Stimulated activated CD8-positive, alpha-beta memory T cell treated with anti-CD3 and anti-CD28 coated beads, Interleukin-7, amount 100 ng/mL, for 4 hours (primary cell): ENCODE measurements at places on chromosomes 7 and 10.

- DNase-seq: no peak
Observed at GRCh38 chr10:17506390-17506789, 52.0 kb upstream of the ST8SIA6 start.

DNA sequence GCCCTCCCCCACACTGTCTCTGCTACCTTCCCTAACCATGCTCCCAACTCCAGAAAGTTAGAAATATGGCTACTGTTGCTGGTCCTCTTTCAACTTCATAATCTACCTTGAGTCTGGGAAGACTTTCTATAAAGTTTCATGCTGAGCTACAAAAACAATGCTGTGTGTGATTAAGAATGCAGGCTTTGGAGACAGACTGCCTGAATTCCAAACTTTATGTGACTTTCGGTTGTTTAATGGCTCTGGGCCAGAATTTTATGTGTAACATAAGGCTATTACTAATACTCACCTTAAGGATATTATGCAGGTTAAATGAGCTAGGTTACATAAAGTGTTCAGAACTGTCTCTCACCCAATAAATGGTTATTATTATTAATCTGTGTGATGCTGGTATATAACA, 19.1 kb downstream of the BET1 start:
- DNase-seq: no peak

DNA sequence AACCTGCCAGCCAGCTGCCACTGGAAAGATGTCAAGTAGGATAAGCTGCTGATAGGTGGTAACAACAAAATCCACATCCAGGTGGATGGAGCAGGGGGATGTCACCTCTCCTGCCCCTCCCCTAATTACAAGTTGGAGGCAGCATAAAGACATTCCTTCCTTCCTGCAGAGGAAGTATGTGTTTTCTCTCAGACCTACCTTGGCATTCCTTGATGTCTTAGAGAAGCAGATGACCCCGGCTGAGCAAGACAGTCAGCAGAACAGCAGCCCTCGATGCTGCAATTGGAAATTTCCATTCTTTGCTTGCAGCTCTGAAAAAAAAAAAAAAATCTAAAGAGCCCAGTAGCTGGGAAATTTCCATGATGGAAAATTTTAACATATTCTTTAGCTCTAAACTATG, 137.5 kb upstream of the MKLN1 start:
- DNase-seq: no peak

DNA sequence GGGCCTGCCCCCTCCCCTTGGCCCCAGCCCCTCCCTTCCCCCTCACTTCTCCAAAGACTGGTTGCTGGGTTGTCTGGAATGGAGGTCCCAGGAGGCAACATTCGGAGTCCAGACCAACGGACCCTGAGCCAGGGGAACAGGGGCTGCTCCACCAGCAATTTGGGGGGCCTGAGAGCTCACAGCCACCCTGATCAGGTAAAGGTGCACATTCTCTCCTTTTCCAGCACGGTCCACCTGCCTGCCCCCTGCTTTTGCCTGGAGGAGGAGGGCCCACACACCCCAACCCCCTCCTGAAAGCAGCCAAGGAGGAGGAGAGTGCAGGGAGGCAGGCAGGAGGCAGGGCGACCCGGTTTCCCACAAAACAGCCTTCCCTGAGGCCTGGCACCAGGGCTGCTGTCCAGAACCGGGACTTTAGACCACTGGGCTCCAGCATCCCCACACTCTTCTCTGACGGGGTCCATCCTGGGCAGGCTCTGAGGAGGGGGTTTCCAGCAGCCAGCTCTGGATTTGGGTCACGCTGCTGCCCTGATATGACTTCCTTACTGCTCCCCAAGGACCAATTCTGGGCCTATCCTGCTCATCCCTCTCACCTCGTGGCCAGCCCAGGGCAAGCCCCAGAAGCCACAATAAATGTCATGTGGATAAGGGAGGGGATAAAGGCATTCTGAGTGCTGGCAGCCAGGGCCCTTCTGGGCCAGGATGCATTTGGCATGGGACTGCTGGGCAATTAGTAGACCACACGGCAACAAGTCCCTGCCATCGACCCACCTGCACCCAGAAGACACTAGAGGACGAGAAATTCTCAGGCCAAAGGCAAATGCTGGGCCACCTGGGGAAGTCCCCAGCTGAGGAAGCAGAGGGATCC, 1.1 kb upstream of the CAMK2B start:
- no peak for DNase-seq

GRCh38 chr10:106132956-106133355, 1031.5 kb downstream of the SORCS1 start:
- DNase-seq: no peak

DNA sequence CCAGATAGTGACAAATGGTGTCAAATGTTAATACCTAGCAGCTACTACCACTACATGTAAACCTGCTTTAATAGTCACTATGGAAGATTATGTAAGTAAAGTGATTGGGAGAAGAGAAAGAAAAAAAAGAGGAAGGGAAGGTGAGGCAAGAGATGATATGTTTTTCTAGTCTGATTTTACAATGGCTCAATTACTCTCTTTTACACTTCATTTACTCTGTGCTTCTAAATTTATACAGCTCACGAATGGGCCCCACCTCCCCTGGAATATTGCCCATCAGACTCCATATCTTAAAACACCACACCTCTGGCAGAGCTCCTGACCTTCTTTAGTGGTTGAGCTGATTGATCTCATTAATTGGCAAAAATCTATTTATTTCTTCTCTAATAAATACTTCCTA, 28.0 kb upstream of the IKZF1 start:
- no peak for DNase-seq

DNA sequence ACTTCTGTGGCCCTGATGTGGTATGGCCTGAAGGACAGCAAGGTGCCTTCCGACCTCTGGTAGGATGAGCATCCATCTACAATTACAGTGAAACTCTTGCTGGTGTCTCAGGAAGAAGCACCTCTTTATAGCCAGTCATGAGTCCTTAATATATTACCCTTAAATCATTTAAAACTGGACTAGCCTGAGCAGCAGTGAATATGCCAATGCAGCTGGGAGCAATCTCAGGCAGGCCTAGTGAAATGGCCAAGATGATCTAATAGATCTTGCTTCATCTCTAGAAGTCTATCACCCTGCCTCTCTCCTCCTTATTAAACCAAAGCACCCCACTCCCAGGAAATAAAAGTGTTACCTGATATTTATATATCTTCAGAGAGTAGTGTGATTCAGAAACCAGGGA, 66.7 kb upstream of the SORCS3 start:
- no peak for DNase-seq

DNA sequence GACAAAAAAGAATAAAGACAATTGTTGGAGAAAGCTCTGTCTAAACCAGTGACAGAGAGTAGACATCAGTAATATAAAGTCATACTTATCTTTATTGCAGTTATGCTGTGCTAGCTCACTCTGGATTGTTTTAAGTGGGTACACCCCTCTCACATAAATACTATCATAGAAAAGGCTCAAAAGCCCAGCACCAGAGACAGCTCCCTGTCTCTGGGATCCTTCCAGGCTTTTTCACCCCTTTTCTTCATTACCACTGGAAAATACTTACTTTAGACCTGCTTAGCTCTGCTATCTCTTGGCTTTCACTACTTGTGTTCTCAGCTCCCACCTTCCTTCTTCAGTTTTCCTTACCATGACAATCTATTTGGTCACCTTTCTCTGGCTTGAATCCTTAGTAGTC, 259.1 kb upstream of the MINDY3 start:
- DNase-seq: no peak

DNA sequence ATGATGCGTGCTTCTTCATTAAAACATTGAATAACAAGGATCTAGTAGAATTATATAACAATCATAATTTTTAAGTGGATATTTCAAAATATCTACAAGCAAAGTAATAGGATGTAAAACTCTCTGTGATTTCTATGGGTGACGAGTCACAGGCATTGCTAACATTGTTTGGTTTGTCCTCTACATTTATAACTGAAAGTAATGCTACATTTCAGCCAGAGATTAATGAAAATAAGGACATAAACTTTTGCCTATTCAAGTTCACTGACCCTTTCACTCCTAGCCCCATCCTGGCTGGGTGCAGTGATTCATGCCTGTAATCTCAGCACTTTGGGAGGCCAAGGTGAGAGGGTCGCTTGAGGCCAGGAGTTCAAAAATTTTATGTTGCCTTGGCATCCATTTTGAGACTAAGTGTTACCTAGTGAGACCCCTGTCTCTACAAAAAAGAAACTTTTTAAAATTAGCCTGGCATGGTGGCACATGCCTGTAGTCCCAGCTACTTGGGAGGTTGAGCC, 38.4 kb upstream of the HSPA12A start:
- no peak for DNase-seq

DNA sequence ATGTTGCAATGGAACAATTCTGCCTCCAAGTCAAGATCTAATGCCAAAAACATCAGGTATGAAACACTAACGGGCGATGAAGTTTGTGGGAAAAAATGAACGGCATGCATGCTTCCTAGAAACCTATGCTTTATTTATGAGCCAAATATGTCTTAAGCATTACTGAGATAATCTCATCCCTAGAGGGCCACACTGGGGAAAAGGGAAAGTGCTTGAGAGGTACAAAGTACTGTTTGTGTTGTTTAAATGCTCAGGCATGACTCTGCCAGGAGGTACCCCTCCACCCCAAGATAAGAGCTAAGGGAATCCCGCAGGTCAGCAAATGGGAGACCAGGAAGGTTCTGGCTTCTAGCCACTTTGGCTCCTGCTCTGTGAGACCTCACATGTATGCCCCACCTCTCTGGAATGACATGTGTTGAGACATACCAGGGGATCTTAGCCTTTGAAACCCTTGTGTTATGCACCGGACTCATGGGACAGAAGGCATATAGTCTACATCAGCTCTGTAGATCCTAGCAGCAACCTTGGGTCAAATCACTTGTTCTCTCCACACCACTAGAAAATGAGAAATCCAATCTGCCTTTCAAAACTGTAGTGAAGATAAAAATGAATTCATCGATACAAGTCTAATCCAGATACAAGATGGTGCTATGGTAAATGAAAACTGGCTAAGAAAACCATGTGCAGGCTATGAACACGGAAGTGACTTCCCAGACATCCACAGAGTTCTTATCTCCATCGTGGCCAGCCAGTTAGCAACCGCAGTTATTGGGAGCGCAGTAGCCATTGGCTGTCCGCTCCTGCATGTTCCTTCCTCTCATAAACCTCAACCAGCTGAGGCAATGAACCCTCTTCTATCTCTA, 61.0 kb downstream of the CREB3L2 start:
- DNase-seq: no peak

DNA sequence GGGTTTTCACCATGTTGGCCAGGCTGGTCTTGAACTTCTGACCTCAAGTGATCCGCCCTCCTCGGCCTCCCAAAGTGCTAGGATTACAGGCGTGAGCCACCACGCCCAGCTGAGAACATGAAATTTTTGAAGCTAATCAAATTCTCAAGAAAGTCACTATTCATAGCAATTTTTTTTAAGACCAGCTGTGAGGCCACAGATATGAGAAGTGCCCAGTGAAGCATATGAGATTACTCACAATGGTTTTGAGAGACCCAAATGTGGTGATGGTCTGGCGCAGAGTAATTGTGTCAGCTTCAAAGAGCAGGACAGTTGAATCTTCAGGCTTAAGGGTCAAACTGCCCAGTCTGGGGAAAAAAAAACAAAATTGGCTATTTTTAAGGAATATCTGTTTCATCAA, 16.2 kb downstream of the NCOA4 start:
- no peak for DNase-seq

DNA sequence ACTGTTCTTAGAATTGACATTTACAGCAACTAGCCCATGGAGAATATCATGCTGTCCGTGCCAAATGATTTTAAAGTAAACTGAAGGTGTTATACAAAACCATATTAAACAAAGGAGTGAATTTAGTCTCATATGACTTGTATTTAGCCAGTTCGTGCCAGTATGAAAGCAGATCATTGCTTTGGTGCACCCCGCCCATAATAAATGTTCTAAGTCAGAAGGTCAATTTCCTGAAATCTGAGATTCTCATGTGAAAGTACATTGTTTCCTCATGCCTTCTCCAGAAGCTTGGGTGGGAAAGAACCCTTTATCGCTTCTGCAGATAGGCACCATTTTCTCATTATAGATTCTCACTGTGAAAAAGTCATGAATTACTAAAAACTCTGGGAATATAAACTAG, 106.4 kb downstream of the CAMK1D start:
- no peak for DNase-seq

DNA sequence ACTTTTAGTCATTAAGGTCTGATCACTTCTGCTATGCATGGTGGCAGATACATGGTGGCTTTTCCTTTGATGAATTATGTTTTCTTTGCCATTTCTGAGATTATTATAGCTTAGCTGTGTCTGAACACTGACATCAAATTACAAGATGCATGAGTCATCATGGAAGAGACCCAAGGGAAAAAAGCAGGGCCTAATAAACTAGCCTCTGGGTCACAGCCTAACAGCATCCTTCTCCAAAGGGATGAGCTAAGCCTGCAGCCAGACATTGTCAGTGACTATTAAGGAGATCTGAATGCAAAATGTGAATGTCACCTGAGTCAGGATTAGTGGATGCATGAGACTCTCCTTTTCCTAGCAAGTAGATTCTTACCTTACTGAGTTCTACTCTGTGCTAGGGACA, 19.1 kb upstream of the OGDHL start:
- DNase-seq: no peak

GRCh38 chr10:60101821-60102220, 195.5 kb upstream of the CCDC6 start:
- DNase-seq: no peak

DNA sequence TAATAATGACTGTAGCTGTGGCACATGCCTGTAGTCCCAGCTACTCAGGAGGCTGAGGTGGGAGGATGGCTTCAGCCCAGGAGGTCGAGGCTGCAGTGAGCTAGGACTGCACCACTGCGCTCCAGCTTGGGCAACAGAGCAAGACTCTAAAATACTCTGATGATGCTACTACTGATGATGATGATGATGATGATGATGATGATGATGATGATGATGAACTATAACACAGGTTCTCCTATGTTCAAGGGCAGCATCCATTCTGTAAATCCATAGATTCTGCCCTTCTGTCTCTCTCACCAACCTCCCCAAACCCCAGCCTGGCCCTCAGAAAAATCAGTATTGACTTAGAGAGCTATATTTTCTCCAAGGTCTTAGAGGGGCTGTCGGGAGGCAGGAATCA, 22.8 kb upstream of the EN2 start:
- DNase-seq: no peak

- no peak for DNase-seq
Observed at GRCh38 chr7:149463500-149464161, 2.8 kb upstream of the ZNF777 start.

DNA sequence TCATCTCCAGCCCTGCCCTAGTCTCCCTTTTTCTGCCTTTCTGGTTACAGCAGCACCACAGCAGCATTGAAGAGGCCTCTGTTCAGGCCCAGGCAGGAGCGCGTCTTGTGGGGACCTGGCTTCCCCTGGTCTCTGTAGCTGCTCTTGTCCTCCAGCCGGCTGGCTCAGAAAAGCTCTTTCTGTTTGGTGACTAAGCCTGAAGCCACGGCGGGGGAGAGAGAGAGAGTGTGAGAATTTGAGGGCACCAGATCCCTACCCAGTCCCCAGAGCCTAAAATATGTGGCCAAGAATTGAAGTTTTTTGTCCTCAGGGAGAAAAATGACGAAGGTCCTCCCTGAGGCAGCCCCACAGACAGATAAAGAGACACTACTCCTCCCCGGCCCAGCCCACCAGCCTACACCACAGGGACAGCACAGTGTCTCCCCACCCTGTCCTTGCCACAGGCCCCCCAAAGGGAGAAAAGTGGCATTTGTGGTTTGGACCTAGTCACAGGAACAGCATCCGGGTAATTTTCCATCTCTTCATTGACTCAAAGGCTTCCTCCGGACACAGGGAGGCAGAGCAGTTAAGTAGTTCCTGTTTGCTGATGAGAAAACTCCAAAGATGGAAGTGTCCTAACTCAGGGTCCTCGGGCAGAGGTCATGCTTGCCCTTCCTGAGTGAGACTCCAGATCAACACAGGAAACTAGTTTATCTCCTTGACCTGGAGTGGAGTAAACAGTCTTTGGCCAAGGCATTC, 13.3 kb upstream of the FAM180A start:
- no peak for DNase-seq
